ENCODE measurements at places on chromosomes 7 and 10. TPM values are rescaled to one million over a fixed set of nuclear protein-coding genes. Genes with fewer than 3 reads are reported as not detected.
A peak's percentile ranks its signal among the peaks of the same experiment; 100 is the strongest.

DNA sequence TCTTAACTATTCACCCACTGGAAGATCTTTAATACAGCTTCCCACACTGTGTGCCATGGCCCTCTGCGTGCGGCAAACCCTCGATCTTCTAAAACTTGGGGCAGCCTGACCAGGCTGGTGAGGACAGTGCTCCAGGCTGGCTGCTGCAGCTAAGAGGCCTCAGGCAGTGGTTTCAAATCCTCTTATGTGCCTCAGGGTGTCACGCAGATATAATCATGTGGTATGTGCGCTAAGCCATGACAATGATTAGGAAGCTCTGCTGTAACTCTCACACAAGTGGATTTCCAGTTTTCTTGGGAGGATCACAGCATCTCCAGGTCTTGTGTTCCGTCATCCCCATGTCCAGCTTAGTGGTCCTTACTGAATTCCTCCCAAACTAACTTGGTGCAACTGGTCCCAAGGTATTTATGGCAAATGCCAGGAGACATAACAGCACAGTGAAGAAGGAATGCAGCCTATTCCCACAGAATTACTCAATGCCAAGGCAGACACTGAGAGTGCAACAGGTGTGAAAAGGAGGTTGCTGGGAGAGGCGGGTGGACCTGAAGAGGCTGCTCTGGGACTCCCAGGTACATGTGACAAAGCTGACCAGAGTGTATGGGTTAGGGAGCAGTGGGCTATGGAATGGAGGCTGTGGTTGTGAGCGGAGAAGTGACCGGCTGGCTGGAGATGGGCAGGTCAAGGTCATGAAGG, 2.3 kb downstream of the HPS1 start:
- no peak for DNase-seq

OPN1SW gene
- 0.45 TPM for total RNA-seq

GRCh38 chr10:14080795-14081194, 249.9 kb downstream of the FRMD4A start:
- DNase-seq = no peak

- peak; percentile 65 for DNase-seq
These were observed 60.7 kb downstream of the CPED1 start for GRCh38 chr7:121049028-121049791.

DNA sequence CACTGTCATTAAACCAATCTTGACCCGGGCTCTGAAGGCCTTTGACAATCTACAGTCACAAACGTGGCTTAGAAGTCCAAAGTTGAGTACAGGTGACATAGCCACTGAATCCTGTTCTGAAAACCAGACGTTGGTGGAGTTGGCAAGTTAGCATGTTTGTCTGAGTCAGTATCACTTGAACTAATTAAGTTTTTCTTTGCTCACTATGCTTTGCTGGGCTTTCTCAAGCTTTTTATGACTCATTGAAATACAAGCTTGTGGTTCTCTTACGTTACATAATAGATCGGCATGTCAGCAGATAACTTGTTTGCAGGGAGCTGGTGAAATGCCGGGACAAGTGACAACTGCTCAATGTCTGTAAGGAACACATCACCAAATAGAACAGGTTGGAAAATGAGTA, 53.8 kb downstream of the ARL5B start:
- DNase-seq = no peak

DNA sequence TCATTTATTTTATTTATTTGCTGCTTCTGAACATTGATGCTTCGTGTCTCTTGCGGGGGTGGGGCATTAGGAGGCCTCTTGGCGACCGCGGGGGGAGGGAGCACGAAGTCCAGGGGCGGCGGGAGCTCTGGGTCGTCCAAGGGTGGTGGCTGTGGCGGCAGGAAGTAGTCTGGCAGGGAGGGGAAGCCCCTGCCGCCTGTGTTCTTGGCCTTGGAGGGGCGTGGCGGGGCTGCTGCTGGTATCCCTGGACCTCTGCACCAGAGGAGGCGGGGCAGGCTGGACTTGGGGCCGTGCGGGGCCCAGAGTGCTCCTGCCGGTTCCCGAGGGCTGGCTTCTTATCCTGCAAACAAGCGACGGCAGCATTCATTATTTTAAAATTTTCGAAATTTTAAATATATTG, 70.5 kb upstream of the ABI1 start:
- peak; percentile 84 for DNase-seq

ACTA2 gene
- not detected for total RNA-seq

- no peak for DNase-seq
These were observed 53.0 kb downstream of the ARHGAP12 start for GRCh38 chr10:31875608-31876007.

TCAF2 gene
- 0.11 TPM for total RNA-seq

GRCh38 chr7:101077303-101078086, 7.8 kb upstream of the TRIM56 start:
- peak; percentile 99 for DNase-seq

RNF133 gene
- total RNA-seq = 0.25 TPM

GRCh38 chr7:3558400-3558799, 257.3 kb downstream of the SDK1 start:
- no peak for DNase-seq

DNA sequence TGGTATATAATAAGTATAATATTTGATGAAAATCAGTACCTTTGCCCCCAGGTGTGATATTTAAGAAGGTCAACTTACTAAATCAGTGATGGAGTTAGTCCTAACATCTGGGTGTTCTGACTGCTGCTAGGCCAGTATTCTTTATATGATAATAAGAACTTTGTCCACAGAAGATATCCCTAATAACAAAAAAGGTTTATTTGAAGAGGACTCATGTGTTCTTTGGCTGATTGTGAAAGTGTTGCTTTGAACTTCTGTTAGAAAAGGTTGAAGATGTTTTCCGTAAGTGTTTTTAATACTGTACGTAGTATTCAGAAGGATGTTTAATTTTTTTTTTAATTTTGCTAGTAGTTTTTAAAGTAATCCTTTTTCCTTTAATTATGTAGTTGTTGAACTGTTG, 10.2 kb downstream of the PTEN start:
- DNase-seq = no peak

GRCh38 chr7:136877509-136877908, 9.1 kb downstream of the CHRM2 start:
- no peak for DNase-seq

CPEB3 gene
- 0.99 TPM for total RNA-seq

GRCh38 chr10:62046522-62047227, 145.2 kb downstream of the ARID5B start:
- DNase-seq = no peak

DNA sequence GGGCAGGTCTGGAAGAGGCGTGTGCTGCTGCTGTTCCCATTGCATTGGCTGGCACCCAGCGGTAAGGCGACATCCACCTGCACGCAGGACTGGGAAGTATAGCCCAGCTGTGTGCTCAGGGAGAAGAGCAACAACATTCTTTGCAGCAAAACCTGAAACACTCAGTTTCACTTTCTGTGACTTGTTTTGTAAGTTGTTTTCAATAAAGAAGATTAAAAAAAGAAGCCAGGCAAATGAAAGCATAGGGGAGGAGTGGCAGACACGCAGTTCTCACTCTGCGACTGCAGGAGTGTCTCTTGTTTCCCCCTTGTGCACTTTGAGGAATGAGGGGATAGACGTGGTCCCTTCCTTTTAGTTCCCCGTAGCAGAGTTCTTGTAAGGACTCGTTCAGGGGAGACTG, 5.8 kb downstream of the FBH1 start:
- DNase-seq = no peak

UTF1 gene
- not detected for total RNA-seq

DNA sequence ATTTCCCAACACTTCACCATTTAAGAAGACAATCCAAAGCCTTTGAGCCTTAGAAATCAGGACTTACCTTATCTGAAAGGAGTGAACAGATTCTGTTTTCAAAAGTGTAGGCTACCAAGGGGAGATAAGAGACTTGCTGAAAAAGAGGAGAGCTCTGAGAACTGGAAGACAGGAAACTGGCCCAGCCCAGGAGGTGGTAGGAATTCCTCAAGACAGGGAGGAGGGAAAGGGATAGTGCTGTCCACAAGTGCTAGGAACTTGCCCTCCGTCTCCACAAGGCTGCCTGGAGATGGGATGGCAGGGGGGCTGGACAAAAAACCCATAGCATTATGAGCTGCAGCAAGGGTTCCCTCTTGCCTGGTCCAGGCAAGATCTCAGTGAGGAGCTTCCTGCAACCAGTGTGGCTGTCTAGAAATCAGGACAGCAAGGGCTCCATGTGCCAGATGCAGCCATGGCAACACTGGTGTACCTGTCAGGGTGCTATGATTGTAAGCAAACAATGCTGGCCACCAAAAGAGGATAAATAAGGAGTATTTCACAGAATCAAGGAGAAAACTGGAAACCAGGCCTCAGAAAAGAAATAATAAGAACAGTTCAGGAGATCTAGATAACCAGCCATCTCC, 22.7 kb upstream of the FRMD4A start:
- DNase-seq = peak; percentile 71

RBM20 gene
- total RNA-seq = 16.0 TPM

C10orf71 gene
- total RNA-seq = 0.07 TPM

Measured in endodermal cell (in vitro differentiated cells).